ENCODE measurements at places on chromosomes 5 and 9.
A peak's percentile ranks its signal among the peaks of the same experiment; 100 is the strongest.

GRCh38 chr9:122246666-122247065, 17.9 kb upstream of the LHX6 start:
- no peak for DNase-seq

DNA sequence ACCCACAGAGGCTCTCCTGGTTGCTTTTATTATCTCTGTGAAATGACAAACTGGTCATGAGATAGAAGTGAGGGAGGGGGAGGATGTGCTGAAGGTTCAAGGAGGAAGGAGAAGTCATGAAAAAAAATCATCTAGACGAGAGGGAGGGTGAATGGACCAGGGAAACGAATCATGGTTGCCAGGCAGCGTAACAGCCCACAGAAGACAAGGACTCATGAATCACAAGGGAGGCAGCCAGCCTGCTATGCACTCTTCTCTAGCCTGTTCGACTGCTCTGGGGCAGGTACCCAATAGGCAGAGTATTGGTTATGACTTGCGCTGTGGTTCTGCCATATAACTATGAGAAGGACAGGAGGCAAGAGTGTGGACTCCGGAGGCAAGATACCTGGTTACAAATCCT, 475.2 kb downstream of the CDK5RAP2 start:
- DNase-seq = no peak

GRCh38 chr5:165781738-165782137, 2276.3 kb downstream of the MAT2B start:
- no peak for DNase-seq

DNA sequence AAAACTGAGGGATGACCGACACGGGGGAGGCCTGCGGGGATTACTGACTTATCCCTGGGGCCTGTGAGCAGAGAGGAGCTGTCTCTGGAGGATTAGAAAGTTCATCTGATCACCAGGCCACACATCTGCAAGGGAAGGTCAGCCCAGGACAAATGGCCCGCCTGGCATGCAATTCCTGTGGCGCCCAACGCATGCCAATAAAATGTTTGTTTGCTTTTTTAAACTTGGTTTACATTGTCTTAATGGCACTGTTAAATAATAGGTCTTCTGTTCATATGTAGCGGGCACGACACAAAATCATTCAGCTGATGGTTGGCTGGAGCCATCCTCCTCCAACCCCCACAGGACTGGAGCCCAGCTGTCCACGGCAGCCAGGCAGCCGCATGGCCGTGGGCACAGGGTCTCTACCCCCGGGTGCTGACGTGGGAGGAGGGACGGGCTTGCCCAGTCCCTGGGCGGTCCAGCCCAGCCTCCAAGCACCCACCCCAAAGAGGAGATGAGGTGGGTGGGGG, 41.0 kb upstream of the SLC12A7 start:
- no peak for DNase-seq

- DNase-seq = no peak
Measured at GRCh38 chr5:164091836-164092235, 586.4 kb downstream of the MAT2B start.

DNA sequence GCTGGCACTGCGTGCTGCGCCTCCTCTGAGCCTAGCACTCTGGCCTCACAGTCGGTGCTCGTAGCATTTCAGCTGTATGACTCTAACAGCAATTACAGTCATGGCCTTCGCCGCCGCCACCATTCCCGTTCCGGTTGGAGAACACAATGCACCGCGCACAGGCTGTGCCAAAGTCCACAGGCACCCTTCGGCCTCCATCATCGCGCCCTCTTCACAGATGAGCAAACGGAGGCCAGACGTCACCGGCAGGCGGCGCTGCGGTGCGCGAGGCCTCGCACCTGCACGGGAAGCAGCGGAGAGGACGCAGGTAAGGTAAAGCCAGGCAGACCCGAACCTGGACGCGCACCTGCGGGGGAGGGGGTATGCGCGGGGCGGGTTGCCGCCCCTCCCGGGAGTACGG, 128.9 kb downstream of the BARX1 start:
- peak; percentile 34 for DNase-seq

DNA sequence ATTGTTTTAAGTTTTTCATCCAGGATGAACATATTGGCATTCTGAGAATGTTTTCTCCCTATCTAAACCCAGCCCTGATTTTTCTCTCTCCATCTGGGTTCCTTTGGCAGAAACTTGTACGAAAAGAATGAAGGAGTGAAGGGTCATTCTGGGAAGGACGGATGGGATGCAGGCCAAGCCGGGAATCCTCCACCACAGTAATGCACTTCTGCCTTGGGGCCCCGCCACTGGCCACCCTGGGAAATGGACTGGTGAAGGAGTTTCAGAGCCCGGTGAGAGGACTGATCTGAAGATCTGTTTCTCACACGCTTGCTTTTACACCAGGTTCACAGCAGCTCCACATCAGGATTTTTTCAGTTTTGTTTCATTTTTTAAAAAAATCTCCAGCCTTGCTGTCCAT, 554.8 kb downstream of the BNC2 start:
- no peak for DNase-seq

- DNase-seq = no peak
Measured at GRCh38 chr9:3768712-3769457, 243.1 kb upstream of the RFX3 start.

- no peak for DNase-seq
Measured at GRCh38 chr9:111752455-111752854, 42.3 kb downstream of the SHOC1 start.

GRCh38 chr5:20305463-20305862, 317.5 kb upstream of the CDH18 start:
- no peak for DNase-seq

DNA sequence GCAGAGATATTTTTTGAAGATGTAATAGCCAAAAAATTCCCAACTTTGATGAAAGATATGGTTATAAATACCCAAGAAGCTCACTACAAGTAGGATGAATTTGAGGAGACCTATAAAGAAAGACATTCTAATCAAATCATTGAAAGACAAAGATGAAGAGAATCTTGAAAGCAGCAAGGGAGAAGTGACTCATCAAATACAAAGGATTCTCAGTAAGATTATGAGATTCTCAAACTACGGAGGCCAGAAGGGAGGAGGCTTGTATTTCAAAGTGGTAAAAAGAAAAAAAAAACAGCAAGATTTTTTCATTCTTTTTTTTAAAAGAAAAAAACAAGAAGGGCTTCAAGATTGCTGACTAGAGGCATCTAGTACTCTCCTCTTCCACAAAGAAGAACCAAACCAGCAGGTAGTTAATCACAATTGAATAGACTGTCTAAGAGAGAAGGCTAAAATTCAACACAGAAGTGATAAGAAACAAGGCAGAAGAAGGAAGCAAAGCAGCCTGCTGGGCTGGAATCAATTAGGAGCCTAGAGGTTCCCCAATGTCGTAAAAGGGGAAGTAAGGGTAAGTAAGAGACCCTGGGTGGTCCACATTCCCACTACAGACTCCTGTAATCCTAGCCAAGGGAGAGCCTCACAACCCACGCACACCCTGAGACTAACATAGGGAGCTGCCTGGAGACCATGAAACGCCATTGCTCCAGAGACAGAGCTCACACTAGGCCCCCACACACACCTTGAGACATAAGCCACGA, 59.1 kb upstream of the NIPAL4 start:
- DNase-seq = no peak

- DNase-seq = no peak
Measured at GRCh38 chr5:159212657-159213462, 3.5 kb upstream of the RNF145 start.
